ENCODE measurements at places on chromosomes 6 and 20.

- DNase-seq: no peak
These were observed 40.6 kb downstream of the CTNNBL1 start for GRCh38 chr20:37734228-37734985.

DNA sequence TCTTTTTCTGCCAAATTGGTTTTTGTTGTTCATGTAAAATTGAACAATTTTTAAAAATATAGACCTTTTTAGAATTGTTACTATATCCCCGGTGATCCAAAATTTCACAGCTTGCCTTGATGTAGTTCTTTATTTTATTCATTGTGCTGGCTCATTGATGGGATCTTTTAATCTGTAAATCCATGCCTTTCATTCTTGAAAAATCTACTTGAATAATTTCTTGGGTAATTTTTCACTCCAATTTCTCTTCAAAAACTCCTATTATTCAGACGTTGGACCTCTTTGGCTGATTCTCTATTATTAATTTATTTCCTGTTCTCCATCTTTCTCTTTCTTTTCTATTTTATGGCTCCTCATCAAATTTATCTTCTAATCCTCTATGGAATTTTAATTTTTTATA lies 476.1 kb upstream of the CITED2 start:
- no peak for DNase-seq

- DNase-seq: no peak
These were observed 2.2 kb downstream of the SMLR1 start for GRCh38 chr6:130829333-130829910.

- no peak for DNase-seq
These were observed 375.4 kb upstream of the HS3ST5 start for GRCh38 chr6:114718186-114718585.

DNA sequence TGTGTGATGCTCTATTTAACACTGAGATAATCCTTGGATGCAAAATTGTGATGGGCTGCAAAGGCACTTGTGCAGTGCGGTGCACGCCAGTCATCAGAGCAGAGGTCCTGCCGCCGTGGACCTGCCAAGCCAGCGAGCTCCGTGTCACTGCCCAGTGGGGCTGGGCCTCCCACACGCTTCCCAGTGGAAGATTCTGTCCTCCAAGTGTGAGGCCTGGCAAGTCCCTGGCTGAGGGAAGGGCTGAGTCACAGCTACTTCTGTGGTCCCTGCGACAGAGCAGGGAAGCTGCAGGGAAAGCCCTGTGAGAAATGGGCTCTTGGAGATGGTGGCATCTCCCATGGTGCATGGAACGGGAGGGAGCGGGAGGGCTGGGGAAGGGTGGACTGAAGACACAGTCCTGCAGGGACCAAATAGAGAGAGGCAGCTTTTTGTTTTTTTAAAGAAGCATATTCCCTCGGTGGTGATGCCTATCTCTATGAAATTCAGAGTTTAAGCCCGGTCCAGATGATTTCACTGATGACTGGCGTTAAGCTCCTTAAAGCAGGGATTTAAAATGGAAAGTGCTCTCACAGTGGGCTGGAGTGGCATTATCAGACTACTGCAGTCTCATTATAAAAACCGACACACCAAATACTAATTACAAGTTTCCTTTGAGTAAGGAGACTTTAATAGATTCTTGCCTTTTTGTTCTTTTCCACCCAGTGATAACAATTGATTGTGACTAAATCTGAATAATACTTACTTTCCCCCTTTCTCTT lies 413.7 kb downstream of the QKI start:
- no peak for DNase-seq

- DNase-seq: peak; percentile 30
These were observed 938 bp downstream of the WRNIP1 start for GRCh38 chr6:2765896-2766766.

- DNase-seq: peak; percentile 38
These were observed 106.6 kb downstream of the TRIM27 start for GRCh38 chr6:28816909-28817807.

- DNase-seq: no peak
These were observed 121.1 kb downstream of the PLEKHG1 start for GRCh38 chr6:150720774-150721233.

DNA sequence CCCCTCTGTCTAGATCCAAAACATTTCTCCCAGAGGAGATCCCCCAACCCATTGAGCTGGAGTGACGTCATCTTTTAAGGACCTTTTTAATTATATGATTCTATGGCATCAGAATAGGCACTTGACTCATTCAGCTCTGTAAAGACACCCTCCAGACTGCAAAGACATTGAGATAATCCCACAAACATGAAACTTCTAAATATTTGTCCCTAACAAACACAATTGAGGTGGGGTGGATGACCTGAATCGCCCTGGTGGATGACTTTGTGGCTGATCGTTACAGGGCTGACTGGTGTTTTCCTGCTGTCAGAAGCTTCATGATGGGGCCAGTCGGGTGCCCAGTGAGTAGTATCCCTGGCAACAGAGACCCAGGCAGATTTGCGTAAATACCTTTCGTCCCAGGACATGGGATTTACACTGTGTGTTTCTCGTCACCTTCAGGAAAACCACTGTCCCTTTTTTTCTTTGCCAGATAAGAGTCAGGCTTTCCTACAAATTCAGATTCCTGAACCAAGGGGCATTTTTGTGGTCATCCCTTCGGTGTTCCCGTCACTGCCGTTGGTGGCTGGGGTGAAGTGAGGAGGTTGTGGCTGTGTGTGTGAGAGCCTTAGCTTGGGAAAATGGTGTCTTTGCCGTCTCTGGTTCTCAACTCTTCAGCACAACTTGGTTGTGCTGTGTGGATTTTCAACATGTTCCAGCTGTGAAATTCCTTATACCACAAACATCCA lies 5.3 kb upstream of the PCK1 start:
- no peak for DNase-seq

- DNase-seq: no peak
These were observed 23.3 kb upstream of the GTF3C6 start for GRCh38 chr6:110935171-110935570.

DNA sequence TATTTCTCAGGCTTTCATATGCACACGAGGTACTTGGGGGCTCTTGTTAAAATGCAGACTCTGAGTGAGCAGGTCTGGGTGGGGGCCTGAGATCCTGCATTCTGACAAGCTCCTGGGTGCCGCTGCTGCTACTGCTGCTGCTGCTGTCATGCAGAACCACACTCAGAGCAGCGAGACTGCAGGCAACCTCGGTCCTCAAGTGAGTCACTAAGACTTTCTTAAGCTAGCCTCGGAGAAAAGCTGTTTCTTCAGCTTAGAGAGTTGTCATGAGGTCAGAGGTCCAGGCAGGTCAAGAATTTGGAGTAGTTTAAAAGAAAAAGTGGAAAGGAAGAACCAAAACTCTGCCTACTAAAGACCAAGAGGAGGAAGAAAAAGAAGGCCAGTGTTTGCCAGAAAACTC lies 92.9 kb downstream of the SPTLC3 start:
- DNase-seq: no peak

DNA sequence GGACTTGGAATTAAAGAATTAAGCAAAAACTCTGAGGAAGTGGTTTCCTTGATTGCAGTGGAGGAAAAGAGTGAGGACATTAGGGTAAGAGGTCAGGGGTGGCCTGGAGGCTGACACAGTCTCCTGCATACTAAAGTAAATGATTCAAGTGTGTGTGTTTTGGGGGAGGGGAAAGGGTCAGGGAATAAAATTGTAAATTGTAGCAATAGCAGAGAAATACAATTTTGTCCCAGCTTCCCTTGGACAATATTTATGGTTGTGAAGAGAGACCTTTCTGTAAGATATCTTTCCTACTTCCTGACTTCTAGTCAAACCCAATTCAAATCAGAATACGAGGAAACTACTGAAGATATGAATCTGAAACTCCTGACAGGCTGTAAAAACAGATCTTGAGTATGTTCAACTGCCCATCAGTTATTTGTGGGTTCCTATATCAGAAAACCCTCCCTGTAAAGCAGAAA lies 143.4 kb upstream of the HMGN3 start:
- no peak for DNase-seq

DNA sequence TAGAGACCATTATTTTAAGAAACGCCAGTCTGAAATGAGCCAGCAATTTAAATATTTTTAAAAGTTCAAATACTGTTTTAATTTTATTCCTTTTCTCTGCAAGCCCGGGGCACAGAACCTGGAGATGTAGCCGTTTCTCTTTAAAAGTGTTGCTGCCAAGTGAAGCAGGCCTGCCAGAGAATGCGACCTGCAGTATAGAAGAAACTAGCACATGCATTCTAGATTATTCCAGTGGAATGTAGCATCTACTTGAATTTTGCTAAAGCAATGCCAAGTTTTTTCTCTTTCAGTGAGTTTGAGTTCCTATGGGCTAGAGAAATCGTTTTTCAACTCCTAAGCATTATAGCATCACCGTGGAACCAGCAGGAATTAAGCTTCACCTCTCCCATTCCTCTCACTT lies 101.3 kb downstream of the QRSL1 start:
- no peak for DNase-seq

DNA sequence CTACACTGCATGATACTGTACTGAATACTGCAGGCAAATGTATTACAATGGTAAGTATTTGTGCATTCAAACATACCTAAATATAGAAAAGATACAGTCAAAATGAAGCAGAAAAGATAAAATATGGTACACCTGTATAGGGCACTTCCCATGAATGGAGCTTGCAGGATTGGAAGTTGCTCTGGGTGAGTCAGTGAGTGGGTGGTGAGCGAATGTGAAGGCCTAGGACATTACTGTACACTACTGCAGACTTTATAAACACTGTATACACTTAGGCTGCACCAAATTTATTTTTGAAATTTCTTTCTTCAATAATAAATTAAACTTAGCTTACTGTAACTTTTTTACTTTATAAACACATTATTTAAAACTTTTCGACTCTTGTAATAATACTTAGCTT lies 213.1 kb downstream of the ATXN1 start:
- no peak for DNase-seq

GRCh38 chr20:4740774-4741431 lies 19.2 kb downstream of the PRND start:
- peak; percentile 55 for DNase-seq

DNA sequence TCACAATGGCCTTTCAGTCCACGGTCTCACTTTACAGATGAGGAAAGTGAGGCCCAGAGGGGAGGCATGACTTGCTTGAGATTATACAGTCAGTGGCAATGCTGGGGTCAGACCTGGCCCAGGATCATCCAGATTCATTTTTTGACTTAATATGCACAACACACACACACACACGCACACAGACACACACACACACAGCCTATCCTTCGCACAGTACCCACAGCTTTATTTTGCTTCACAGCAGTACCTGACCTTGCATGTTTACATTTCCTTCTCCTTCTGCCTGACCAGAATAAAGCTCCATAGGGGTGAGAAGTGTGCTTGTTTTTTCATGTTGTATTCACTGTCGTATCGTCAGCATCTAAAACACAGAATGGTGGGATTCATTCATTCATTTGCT lies 79.8 kb downstream of the VEGFA start:
- DNase-seq: no peak

- DNase-seq: no peak
These were observed 146.2 kb downstream of the DLL1 start for GRCh38 chr6:170144571-170145271.

- DNase-seq: no peak
These were observed 211.5 kb downstream of the SOX4 start for GRCh38 chr6:21804941-21805610.

GRCh38 chr6:131004936-131005335 lies 58.1 kb downstream of the EPB41L2 start:
- no peak for DNase-seq

- no peak for DNase-seq
These were observed 453.6 kb downstream of the COL12A1 start for GRCh38 chr6:74752303-74752702.

- no peak for DNase-seq
These were observed 38.8 kb upstream of the FOXA2 start for GRCh38 chr20:22623211-22623610.

DNA sequence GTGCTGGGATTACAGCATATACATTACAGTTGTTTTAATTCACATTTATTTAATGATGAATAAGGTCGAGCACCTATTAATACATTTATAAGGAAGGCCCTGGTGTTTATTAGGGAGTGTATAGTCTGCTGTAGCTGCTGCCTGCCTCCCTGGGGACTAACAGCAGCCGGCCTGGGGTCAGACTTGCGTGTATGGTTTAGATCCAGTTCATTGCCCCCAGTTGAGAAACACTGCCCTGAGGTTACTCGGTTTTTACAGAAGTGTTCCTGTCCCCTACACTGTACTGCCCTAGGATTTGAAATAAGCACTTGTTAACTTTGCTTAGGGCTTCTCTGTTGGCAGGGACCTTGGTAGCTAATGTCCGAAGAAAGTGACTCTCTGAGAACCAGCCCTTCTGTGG lies 4.0 kb downstream of the TTPAL start:
- no peak for DNase-seq

GRCh38 chr6:3316331-3316730 lies 57.6 kb downstream of the PSMG4 start:
- DNase-seq: no peak

GRCh38 chr6:159168536-159169192 lies 536 bp upstream of the FNDC1 start:
- no peak for DNase-seq
